Bone marrow (tissue), 2 donors: ENCODE measurements at places on chromosomes 1 and 21.

- no peak for DNase-seq
Measured at GRCh38 chr1:68180441-68181164, 51.7 kb downstream of the WLS start.

DNA sequence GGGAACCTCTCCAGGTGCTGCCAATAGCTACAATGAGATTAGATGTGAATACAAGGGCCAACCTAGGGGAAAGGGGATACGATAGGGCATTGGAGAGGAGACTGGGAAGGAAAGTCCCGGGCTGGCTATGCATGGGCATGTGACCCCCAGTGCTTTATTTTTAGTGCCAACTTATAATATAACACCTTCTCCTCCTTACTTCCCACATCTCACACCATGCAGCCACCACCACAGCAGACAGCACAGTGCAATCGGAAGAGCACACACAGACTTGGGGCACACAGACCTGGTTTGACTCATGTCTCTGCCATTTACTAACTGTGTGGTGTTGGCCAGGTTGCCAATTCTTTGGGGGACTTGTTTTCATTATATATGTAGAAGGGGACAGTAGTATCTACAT, 85.4 kb downstream of the TOMM20 start:
- DNase-seq: no peak

DNA sequence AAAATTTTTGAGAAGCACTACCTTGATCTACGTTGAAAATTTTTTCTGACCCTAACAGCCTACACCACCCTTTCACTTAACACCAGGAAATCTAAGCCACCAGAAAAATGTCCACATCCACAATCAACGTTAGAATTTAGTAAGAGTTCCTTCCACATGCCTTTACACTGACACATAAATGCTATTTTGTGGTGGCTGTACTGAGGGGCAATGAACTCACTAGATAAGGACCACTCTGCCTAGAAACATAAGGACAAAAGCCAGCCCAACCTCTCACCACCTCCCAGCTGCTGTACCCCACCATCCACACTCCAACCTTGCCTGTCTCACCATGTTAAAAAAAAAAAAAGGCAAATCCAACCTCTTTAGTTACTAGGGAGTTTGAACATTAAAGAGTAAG, 29.8 kb downstream of the PARP1 start:
- DNase-seq: no peak

GRCh38 chr1:82901118-82901517, 1097.8 kb downstream of the TTLL7 start:
- no peak for DNase-seq

DNA sequence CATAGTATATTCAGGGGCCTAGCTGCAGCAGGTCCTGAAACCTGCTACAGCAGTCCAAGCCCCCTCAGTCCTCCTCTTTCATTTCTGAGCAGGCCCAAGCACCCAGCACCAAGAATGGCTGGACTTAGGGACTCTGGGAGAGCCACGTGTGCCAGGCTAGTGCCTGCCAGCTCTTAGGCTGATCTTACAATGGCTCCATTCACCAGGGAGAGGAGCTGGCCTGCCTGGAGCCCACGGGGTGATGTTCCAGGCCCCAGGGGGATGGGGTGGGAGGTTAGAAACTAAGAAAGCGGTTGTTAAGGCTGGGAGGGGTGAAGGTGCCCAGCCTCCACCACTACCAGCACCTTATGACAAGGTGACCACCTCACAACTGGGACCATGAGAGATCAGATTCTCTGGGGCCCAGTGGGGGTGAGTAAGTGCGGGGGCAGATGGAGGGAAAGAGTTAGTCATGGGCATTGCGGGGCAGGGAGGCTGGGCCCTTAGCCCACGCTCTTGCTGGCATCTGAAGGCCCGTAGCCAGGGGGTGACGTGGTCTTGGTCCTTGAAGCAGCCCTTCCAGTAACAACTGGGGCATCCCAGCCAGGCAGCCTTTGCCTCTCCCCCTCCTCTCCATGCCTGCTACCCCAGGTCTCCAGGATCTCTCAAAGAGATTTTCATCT, 30.3 kb upstream of the CLIC4 start:
- DNase-seq: no peak

- DNase-seq: no peak
Measured at GRCh38 chr1:74586253-74586897, 74.0 kb upstream of the LRRC53 start.

DNA sequence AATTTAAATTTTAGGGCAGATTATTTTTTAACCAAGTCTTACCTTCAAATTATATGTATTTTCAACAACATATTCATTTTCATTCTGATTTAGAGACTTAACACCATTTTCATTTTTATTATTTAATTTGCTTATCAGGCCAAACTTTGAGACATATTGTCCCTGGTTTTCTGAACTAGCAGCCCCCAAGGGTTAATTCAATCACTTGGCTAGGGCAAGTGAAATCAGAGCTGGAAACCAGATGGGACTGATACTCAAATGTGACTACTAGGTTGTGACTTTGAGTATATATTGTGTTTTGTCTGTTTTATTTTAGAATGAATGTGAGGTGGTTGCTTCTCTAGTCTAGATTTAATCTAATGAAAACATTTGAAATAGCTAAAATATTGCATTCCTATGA, 198.9 kb upstream of the PTGFR start:
- no peak for DNase-seq

- no peak for DNase-seq
Measured at GRCh38 chr1:171122893-171123292, 32.2 kb downstream of the FMO3 start.

DNA sequence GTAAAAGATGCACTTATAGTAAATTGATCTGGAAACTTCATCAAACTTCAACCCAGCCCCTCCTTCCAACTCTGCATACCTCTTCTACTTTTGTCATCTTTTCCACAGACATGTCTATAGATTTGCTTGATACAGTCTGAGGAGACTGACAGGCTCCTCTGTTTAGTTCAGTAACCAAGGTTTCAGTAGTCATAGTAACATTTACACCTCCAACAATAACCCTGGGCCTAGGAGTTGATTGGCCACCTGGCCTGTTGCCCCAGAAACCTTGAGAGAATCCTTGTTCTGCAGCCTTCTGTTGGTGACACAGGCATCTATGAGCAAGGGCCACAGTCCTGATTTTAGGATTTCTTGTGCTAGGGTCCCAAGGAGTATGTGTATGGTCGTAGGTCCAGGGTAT, at the start of gene CFAP141:
CFAP141 (minus strand) TSS at position 138 of the 400 bp plus-strand sequence; CDS start at position 112, 26 bp downstream.
- no peak for DNase-seq

GRCh38 chr1:169312084-169312954, 55.3 kb downstream of the NME7 start:
- DNase-seq: peak; percentile 2

- no peak for DNase-seq
Measured at GRCh38 chr21:32585970-32586369, 647 bp upstream of the TCP10L start.

- peak; percentile 98 for DNase-seq
Measured at GRCh38 chr1:244322791-244323521, 128.8 kb downstream of the ADSS2 start.

DNA sequence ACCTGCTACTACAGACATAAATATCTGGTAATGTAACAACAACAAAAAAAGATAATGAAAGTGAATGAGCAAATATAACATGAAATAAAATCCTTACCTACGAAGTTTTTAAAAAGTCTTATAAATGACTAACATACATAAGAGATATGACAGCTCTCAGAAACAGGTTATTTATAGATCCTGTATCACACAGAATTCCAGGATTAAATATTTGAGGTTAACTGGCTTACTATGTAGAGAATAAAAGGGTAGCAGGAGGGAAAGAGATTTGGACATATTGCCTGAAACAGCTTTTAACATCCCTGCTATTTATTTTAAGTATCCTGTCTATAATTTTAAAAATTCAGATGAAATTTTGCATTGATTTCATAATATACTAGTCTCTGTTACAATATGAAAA, 16.3 kb downstream of the MYSM1 start:
- DNase-seq: no peak

- DNase-seq: no peak
Measured at GRCh38 chr1:214282630-214283242, 1.8 kb downstream of the SMYD2 start.

- DNase-seq: no peak
Measured at GRCh38 chr1:93488207-93488606, 40.3 kb downstream of the FNBP1L start.

- DNase-seq: no peak
Measured at GRCh38 chr21:40652436-40652835, 194.5 kb downstream of the DSCAM start.

GRCh38 chr1:240190881-240191401, 99.3 kb downstream of the FMN2 start:
- DNase-seq: no peak

- no peak for DNase-seq
Measured at GRCh38 chr1:43056981-43057391, 98.3 kb upstream of the SLC2A1 start.

- peak; percentile 30 for DNase-seq
Measured at GRCh38 chr1:234114648-234115307, 210.3 kb downstream of the SLC35F3 start.

- no peak for DNase-seq
Measured at GRCh38 chr1:189708674-189709073, 769.0 kb downstream of the BRINP3 start.

GRCh38 chr21:42530167-42530518, 16.5 kb downstream of the SLC37A1 start:
- no peak for DNase-seq

DNA sequence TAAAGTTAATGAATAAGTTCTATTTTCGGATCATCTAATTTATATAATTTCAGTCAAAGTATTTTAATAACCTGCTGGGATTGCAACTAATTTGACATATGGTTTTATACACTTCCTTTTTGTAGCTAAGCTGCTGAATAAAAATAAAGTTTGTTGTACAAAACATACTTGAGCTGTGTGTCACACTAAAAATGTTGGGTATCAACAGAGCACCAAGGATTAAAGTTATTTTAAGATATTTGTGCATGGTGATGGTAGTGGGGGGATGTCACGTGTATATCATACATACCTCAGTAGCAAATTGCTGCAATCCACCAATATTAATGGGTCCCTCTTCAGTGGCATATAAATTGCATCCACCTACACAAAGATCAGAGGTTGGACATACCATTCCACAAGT, 199.6 kb downstream of the DPYD start:
- no peak for DNase-seq

GRCh38 chr1:198756470-198756869, 117.6 kb downstream of the PTPRC start:
- no peak for DNase-seq

DNA sequence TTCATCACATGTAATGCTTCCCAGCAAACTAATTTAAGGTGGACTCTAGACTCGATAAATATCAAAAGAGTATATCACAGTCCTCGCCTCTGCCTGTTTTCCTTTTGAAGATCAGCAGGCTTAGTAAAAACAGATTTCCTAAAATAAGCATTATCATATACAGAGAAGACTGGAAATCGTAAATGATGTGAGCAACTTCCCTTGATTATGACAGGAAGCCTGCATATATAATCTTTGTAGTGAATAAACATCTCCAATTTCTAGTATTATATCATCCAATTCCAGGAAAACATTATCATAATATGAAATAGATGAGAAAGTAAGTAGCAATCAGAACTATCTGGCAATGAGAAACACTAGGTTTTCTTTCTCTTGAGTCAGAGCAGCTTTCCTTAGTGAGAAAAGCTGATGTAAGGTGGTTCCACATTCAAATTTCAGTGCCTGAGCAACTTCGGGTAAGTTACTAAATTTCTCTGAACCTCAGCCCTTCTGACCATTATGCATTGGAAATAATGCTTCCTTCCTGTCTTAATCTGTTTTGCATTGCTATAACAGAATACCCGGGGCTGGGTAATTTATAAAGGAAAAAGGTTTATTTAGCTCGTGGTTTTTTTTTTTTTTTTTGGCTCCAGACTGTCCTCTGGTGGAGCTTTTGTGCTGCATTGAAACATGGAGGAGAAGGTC, 12.6 kb upstream of the POU2F1 start:
- no peak for DNase-seq

DNA sequence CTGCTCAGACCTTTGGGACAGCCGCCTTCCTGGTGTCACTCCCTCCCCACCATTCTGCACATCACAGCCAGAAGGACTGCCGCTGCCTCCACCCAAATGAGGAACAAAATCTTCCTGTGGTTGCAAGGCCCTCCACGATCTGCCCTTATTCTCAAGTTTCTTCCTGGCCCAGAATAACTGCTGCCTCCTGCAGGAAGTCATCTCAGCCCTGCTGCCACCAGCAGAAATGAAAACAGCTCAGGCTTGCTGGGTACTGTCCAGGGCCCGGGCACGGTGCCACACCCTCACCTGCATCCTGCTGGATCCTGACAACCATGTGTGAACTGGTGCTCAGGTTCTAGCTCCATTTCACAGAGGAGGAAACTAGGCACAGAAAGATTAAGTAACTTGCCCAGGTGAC, 2.8 kb downstream of the CLDN19 start:
- DNase-seq: no peak

DNA sequence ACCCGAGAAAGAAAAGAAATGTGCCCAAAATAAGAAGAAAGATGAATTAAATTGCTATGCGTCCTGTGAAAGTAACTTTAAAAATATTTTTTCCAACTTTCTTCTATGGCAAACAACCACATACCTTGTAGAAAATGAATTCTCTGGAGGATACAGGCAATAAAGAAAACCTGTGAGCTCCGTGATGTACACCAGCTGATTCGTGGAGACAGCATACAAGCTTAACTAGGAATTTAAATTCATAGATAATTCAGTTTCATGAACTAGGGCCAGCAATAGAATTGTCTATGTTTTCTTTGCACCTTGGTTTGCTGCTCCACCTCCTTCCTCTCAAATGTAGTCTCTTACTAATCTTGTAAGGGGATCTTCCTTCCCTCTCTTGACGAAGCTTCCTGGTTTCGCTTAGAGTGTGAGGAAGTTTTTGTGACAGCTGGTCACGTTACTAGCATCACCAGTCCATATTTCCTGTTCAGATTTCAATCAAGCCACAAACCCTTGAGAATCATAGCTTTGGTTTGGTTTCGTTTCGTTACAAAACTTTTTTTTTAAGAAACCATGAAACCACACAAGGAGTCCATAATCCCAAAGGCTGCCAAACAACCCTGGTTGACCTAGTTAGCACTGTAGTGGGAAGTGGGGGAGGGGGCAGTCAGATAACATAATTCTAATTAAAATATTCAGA, 35.8 kb downstream of the GREM2 start:
- peak; percentile 15 for DNase-seq

- no peak for DNase-seq
Measured at GRCh38 chr1:151540982-151541377, 871 bp downstream of the TUFT1 start.

DNA sequence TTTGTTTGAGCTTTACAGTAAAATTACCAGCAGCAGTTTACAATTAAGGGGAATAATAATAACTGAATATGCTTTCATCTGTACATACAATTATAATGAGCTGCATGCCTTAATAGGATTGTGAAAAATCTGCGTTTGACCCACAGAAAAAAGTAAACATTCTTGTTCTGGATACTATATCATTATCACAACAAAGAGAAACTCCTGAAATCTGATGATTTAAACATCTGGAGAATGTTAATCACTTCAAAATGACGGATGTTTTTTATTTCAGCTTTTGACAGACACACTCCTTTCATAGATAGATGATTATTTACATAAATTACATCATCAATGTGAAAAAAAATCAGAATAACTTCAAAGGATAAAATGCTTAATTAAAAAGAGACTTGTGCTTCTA, 58.5 kb downstream of the TYW3 start:
- DNase-seq: no peak

GRCh38 chr1:1324084-1324523, 356 bp downstream of the INTS11 start:
- DNase-seq: no peak
